HCEC 1CT (cell line): ENCODE measurements at places on chromosomes 4 and X.

DNA sequence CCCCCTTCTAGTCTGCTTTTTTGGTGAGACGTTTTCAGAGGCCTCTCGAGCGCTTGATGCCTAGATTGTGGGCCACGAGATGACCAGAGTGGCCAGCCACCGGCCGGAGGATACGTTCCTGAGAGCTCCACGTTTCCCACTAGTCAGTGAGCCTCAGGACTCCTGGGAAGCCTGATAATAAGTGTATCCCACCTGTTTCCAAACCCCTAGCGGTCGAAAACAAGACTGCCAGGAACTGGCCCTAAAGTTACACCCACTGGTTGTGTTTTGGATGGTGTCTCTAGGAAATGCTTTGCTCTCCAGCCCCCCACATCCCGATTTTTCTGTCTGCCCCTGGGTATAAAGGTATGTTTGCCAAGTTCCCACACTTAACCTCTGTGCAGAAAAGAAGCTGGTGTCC, 4.6 kb upstream of the RS1 start:
- DNase-seq, result no peak

- peak; percentile 15 for DNase-seq
These were observed 95.4 kb upstream of the NUDT6 start for GRCh38 chr4:123017636-123018395.

- no peak for DNase-seq
These were observed 102.1 kb downstream of the RELL1 start for GRCh38 chr4:37584071-37584470.

DNA sequence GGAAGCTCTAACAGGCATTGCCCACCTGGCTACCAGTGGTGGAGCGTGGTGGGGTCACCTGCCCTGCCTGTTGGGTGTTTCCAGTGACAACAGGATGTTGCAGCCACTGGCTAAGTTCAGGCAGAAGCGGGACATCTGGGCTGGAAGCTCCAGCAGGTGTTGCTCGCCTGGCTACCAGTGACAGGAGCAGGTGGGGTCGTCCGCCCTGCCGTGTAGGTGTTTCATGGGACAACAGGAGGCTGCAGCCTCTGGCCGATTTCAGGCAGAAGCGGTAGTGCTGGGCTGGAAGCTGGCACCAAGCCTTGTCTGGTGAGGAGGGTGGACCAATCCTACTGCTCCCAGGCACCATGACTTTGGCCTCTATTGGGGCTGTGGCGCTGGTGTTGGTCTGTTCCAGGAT, 39.4 kb downstream of the RIPPLY1 start:
- no peak for DNase-seq

- peak; percentile 48 for DNase-seq
These were observed 126.9 kb downstream of the CBLL2 start for GRCh38 chrX:22399437-22400192.

DNA sequence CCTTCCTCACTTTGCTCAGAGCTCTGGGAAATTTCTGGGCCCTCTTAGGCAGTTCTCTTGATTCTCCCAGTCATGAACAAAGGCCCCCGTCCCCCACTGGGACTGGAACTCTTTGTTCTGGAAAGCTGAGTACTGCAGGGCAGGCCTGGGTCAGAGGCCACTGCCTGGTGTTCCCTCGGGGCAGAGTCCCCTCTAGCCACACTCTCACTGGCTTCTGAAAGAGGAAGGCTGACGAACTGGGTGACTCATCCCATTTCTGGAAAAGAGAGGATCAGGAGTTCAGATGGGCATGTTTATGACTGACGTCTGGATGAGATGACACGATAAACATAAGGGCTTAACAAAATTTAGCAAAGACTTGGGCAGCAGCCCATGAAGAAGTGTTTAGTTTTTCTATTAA, 47.7 kb downstream of the DDX3X start:
- peak; percentile 83 for DNase-seq

GRCh38 chr4:169346840-169347239, 76.1 kb upstream of the SH3RF1 start:
- no peak for DNase-seq

DNA sequence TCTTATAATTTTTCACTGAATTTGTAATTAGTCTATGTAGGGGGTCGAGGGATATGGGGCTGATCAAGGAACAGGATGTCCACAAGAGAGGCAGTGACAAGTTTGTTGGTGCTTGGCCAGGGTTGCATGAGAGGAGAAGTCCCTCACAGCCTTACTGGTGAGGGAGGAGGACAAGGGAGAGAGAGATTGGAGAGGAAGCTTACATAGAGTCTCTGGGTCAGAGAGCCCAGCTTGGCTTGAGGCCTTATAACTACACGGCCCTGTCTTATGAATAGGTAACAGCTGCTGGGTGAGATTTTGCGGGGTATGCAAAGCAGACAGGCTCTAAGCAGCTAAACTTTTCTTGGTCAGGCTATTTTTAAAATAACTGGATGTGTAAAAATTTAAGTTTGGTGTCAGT, 37.9 kb upstream of the OTUD4 start:
- no peak for DNase-seq

- DNase-seq, result peak; percentile 84
These were observed 186.5 kb downstream of the BANK1 start for GRCh38 chr4:101977076-101977475.

GRCh38 chrX:109632906-109633504, 8.0 kb upstream of the KCNE5 start:
- DNase-seq, result no peak

- DNase-seq, result peak; percentile 5
These were observed 20.6 kb downstream of the ZDHHC9 start for GRCh38 chrX:129823115-129823514.

DNA sequence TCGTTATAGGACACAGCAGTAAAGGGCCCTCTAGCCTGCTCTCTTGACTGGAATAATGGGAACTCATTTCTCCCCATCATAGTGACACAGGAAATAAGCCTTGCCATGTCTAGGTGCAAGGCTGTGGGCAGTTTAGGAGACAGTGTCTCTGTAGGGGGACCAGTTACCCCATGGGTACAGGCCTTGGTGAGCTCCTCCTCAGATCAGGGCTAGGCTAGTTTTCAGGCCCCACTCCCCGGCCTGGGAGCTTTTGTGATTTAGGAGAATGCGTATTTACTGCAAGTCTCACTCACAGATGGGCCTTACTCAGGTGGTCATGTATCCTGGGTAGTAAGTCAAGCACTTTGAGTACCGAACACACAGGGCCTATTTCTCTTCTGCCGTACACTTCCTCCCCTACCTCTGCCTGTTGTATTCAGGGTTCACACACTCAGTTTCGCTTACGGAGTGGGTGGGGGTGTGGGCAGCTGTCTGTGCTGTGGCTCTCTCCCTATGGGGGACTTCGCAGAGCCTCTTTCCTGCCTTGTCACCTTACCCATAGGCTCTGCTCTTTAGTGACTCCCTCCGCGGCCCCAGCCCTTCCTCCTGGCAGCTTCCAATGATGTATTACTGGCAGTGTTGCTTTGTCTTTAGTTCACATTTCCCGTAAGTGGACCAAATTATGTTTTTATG, 34.2 kb downstream of the FAM193A start:
- no peak for DNase-seq

DNA sequence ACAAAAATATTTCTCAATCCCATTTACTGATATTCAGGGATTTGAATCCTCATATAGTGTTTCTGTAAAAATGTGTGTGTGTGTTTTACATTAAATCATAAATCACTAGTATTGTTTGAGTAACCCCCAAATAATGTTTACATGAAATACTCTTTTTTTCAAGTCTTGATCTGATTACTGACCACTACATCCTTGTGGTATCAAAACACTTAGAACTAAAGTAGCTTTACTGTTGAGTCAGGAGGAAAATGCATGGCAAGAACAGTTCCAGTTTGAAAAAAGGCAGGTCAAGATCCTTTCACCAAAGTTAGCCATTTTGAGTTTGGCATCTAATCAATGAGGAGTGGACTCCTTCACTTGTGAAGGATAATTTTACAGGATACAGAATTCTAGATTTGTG, 3.6 kb upstream of the WDR19 start:
- DNase-seq, result no peak

GRCh38 chr4:141130947-141131605, 2.2 kb downstream of the RNF150 start:
- DNase-seq, result no peak

DNA sequence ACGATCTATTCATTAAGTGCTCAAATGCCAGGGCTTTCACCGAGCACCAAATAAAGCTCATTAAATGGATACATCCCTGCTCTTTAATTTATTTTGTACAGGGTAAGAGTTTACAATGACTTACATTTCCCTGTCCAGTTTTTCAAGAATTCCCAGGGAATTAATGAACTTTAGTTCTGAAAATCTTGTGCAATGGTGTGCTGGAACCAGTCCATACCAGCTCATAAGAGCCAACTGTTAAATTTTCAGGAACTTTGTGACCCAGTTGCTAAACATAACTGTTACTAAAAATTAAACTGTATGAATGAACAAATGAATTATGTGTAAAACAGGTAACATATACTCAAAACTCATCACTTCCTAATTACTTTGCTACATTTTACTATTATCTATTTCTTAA, 191.7 kb upstream of the RASGEF1B start:
- DNase-seq, result no peak
